ENCODE measurements at places on chromosomes 11 and 22.

GRCh38 chr11:47587039-47587716, 700 bp downstream of the FAM180B start:
- no peak for DNase-seq

GRCh38 chr11:82930229-82930628, 28.7 kb downstream of the DDIAS start:
- DNase-seq = no peak

- no peak for DNase-seq
These were observed 76.2 kb downstream of the SVIP start for GRCh38 chr11:22753416-22753815.

DNA sequence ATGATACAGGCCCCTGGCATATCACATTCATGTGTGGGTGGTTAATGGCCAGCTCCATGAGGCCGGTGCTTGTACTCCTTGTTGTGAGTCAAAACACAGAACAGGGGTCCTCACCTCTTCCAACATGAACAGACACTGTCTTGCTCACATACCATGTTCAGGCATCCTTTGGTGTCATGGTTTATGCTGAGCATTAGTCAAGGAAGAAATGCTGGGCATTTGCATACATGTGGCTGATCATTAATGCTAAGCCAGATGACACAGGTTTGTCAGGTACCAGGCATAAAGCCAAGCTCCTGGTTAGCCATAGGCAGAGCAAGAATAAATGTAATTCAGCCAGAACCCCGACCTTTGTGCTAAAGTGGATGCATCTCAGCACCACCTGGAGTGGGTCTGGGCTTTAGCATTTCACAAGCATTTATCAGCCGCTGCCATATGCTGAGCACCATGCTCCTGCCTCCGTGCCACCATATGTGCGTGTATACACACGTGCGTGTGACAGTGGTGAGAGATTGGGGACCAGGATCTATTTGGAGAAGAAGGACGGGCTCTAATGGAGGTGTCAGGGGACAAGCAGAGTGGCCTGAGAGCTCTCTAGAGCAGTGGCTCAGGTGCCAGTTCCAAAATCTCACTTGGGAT, 55.0 kb downstream of the MICAL2 start:
- DNase-seq = no peak

DNA sequence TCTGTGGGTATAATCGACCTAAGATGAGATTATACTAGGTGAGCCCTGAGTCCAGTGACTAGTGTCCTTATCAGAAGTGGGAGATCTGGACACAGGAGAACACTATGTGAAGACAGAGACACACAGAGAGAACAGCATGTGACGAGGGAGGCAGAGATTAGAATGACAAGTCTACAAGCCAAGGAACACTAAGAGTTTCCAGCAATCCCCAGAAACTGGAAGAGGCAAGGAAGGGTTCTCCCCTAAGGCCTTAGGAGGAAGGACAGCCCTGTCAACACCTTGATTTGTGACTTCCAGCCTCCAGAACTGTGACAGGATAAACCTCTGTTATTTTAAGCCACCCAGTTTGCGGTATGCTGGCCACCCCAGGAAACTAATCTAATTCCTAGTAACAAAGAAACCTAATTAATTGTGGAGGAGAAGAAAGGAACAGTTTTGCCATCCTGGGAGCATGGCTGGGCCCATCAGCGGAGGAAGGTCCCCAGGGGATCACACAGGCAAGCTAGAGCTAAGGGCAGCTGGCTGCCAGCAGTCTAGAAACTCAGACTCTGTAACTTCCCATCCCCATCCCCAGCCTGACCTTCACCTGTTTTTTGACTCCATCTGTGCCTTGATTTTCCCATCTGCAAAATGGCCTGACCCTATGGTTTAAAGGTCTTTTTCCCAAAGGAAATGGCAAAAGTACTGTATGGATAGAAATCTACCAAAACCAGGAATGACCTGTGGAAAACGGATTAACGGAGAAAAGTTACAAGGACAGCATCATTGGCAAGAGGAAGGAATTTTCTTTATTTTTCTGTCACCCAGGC, 10.3 kb upstream of the THOC5 start:
- DNase-seq = no peak

- no peak for DNase-seq
These were observed 736 bp downstream of the RDX start for GRCh38 chr11:110295531-110296225.

- DNase-seq = peak; percentile 67
These were observed 85.9 kb downstream of the SBF2 start for GRCh38 chr11:10208131-10208575.

DNA sequence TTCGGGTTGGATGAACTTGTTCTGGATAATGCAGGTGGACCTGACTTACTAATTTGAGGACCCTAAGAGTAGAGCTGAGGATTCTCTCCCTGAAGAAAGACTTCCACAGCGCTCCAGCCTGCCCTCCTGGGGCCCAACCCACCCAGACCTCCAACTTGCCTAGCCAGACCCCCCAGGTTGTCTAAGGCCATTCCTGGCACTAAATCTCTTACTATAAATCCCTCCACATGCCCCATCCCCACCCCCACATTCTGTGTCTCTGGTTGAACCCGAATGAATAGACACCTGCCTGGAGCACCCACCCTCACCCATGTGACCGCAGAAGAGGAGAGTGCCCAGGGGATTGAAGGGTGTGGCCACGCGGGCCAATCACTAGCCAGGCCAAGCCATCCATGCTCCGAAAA, 1480.0 kb downstream of the TBC1D22A start:
- DNase-seq = no peak

GRCh38 chr11:17991783-17992433, 20.9 kb downstream of the SERGEF start:
- no peak for DNase-seq

GRCh38 chr11:16028419-16028818, 327.9 kb downstream of the SOX6 start:
- no peak for DNase-seq

- DNase-seq = no peak
These were observed 131.0 kb downstream of the MORC2 start for GRCh38 chr22:30837531-30837930.

- no peak for DNase-seq
These were observed 6.3 kb upstream of the KDELR3 start for GRCh38 chr22:38461414-38462081.

- DNase-seq = no peak
These were observed 21.5 kb downstream of the FADS3 start for GRCh38 chr11:61869708-61870451.

GRCh38 chr11:70668204-70669202, 270.2 kb downstream of the CTTN start:
- no peak for DNase-seq

DNA sequence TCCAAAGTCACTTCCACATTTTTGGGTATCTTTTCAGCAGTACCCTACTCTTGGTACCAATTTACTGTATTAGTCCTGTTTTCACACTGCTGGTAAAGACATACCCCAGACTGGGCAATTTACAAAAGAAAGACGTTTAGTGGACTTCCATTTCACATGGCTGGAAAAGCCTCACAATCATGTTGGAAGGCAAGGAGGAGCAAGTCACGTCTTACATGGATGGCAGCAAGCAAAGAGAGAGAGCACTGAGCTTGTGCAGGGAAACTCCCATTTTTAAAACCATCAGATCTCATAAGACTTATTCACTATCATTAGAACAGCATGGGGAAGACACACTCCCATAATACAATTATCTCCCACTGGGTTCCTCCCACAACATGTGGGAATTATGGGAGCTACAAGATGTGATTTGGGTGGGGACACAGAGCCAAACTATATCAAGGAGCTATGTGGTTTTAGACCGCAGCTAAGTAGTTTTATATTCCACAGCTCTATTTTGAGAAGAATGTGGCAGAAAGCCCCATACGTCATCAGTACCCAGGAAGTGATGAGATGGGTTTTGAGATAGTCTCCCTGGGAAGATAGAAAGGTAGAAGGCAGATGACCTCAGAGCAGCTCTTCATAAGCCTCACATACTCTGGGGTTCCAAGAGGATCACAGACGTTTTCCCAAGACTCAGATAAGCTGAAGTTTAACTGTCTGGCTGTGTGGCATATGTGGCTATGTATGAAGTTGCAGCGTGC, 96.3 kb downstream of the APIP start:
- no peak for DNase-seq

GRCh38 chr11:7596975-7597391, 76.3 kb downstream of the CYB5R2 start:
- no peak for DNase-seq

GRCh38 chr11:17514476-17514875, 29.7 kb downstream of the USH1C start:
- DNase-seq = no peak

GRCh38 chr11:90243534-90243933, 20.7 kb upstream of the CHORDC1 start:
- no peak for DNase-seq
